ENCODE measurements at places on chromosomes 5 and 9.

DNA sequence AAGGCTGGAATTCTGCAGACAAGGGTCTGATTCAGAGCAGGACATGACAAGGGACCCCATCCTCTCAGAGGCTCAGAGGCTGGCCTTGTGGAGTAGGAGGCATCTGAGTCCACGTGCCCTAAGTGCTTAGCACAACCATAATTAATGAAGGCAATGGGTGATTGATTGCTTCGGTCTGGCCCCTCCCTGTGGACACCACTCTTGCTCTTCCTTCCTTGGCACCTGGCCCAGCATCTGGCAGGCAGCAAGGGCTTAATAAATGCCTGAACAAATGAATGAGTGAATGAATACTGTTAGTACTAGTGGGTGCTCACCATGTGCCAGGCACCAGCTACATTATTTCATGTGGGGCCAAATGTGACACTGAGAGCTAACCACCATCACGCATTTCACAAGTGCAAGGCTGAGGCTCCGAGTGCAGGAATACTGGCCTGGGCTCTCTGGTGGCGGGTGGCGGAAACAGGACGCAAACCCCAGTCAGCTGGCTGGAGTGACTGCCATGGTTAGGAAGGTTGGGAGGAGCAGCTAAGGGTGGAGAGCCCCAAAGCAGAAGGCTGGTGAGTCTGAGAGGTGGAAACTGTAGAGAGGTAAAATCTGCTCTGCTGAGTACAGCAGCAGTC lies 53.6 kb downstream of the ASS1 start:
- DNase-seq, result no peak

DNA sequence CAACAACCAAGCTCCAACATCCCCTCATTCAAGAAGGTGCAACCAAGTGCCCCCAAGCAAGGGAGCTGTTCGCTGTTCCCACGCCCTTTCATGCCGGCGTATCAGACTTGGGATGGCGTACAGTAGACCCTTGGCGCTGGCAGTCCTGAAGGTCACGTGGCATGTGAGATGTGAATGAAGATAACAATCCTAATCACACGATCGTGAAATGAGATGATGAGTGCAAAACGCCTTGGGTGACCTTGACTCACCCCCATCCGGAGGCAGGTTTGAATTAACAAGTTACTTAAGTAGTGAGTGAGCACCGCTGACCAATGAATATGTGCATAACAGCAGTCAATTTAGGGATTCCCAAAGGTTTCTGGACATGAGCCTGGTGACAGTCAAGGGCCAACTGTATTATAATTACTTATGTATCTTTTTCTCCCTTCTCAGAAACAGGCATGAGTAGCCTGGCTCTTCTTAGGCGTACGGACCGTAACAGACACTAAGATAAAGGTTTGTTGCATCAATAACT lies 150.2 kb downstream of the TTLL11 start:
- DNase-seq, result no peak

DNA sequence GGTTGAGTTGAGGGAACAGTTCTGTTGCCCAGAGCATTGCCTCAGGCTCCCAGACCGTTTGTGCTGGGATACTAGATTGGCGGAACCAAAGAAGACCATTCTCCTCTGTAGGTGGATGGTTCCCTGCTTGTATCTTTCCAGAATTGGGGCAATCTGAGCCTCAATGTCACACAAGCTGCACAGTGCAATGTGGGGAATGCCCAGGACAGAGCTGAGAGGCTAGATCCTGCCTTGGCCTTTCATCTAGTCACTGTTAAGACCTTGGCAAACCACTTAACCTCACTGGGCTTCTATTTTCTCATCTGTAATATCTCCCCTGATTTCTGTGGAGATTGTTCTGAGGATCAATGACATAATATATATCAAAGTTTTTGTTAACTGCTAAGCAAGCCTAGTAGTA lies 16.9 kb upstream of the ERAP2 start:
- no peak for DNase-seq

GRCh38 chr9:73024601-73025034 lies 71.8 kb upstream of the ALDH1A1 start:
- DNase-seq, result no peak

- DNase-seq, result no peak
These were observed 1.1 kb upstream of the NTRK2 start for GRCh38 chr9:84668196-84669012.

DNA sequence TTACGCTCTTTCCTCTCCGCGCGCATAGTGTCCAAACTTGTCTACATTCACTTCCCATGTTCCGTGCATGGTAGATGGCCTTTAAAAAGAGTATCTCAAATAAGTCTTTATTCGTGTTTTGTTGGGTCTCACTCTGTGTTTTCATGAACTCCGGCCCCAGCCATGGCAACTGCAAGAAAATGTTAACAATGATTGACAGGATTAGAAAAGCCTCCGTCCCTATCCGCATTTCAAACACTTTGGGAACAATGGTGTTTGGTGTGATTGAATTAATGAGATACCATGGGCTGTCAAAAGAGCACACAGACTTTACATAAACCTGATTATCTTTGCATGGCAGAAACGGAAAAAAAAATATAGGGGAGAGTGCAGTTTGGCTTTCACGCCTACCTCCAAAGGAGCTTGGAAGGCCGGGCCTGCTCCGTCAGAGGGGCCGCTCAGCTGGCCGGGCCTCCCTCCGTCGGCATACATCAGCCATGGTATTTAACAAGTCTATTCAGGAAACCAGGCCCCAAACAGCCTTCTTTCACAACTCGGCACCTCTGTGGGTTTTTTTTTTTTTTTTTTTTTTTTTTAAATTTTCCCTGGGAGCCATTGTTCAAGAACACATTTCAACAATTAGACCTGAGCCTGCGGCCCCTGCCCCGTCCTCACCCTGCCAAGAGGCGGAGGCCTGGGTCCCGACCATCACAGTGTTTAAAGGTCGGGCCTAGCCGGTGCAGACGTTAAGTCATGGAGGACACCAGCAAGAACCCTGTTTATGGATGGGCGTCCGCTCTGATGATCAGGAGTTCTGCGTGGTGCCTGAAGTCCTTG lies 323.8 kb upstream of the IRX4 start:
- DNase-seq, result no peak

DNA sequence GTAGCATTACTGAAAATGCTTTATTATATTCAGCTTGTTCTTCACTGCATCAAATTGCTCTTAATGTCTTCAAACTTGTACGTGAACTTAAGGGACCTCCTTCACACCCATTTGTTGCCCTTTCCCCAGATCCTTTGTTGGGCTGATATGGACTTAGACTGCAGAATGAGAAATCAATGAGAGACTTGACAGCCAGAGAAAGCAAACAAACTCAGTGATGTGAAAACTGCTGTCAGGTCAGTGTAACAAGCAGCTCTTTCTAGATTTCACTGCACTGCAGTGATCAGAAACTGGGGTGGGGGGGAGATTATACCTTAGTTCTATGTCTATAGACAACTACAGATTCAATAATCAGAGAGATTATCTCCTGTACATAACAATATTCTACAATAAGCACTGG lies 491.0 kb upstream of the DAP start:
- DNase-seq, result no peak

GRCh38 chr5:157449011-157449723 lies 10.8 kb upstream of the NIPAL4 start:
- no peak for DNase-seq

GRCh38 chr9:127210851-127211730 lies 53.5 kb upstream of the GARNL3 start:
- no peak for DNase-seq

GRCh38 chr9:79432485-79432884 lies 139.3 kb upstream of the TLE4 start:
- no peak for DNase-seq

- no peak for DNase-seq
These were observed 151.8 kb upstream of the ADRA1B start for GRCh38 chr5:159764283-159765134.

GRCh38 chr9:133741716-133742115 lies 3.6 kb upstream of the SARDH start:
- no peak for DNase-seq

GRCh38 chr5:124662181-124662781 lies 84.2 kb downstream of the ZNF608 start:
- DNase-seq, result no peak

DNA sequence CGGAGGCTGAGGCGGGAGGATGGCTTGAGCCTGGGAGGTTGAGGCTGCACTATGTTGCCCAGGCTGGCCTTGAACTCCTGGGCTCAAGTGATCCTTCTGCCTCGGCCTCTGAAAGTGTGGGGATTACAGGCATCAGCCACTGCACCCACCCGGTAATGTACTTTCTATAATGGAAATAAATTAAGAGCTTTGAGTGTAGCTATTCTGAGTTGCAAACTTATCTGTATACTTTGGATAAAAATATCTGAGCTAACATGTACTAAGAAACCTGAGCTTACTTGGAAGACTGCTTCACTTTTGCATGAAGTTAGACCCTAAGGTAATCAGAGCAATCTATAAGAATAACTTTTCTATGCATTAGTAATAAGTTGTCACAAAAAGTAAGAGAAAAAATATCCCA lies 50.0 kb downstream of the UNC13B start:
- no peak for DNase-seq

GRCh38 chr9:79829566-79830302 lies 258.0 kb downstream of the TLE4 start:
- DNase-seq, result no peak

GRCh38 chr9:116285320-116285719 lies 131.7 kb downstream of the PAPPA start:
- DNase-seq, result no peak

- DNase-seq, result no peak
These were observed 1126.4 kb upstream of the C9orf72 start for GRCh38 chr9:28699632-28700031.

DNA sequence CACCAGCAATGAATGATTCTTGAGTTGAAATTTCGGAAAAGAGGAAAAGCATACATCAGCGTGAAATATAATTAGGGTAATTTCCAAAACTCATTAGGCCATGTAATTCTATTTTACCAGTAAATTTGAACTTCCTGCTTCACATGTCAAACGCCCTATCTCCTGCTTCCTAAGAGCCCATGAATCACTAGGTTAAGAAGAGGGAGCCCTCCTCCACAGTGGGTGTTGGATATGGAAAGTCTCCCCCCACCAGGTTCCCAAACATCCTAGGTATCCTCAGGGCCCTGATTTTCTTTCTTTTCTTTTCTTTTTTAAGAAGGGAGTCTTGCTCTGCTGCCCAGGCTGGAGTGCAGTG lies 115.2 kb downstream of the SUSD1 start:
- DNase-seq, result no peak

GRCh38 chr9:102035929-102036328 lies 297.5 kb upstream of the GRIN3A start:
- DNase-seq, result no peak

- DNase-seq, result no peak
These were observed 33.8 kb downstream of the JMY start for GRCh38 chr5:79269733-79270166.

DNA sequence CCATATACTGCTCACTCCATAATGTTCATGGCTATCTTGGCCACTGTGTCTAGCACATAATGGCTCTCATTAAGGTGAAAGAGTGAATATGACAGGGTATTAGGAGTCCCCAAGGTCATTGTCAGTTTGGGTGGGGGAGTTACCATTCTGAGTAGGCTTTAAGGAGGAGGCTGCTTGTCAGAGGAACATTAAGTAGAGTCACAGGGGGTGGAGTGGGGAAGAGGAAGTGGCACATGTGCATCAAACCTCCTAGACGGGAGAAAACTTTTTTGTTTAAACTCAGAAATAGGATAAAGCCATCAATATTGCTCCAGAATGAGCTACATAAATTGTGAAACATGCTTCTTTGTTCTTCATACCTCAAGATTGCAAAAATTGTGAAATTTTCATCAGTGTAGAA lies 45.5 kb downstream of the DAB2IP start:
- DNase-seq, result no peak

GRCh38 chr5:95697781-95698681 lies 15.2 kb upstream of the SPATA9 start:
- DNase-seq, result no peak

- no peak for DNase-seq
These were observed 10.2 kb upstream of the TIFAB start for GRCh38 chr5:135462304-135462703.

- DNase-seq, result no peak
These were observed 308.3 kb downstream of the ZSWIM6 start for GRCh38 chr5:61640179-61641021.

GRCh38 chr5:103539376-103540330 lies 22.9 kb downstream of the NUDT12 start:
- DNase-seq, result no peak
